ENCODE measurements at places on chromosomes 3 and 15. TPM values are rescaled to one million over a fixed set of nuclear protein-coding genes. Genes with fewer than 3 reads are reported as not detected.

SPINK8 gene
- not detected for total RNA-seq

KLHL40 gene
- not detected for total RNA-seq

ZBED2 gene
- 0.84 TPM for total RNA-seq

BLM gene
- 0.49 TPM for total RNA-seq

FAM98B gene
- total RNA-seq, result 13.4 TPM

TFG gene
- 67.1 TPM for total RNA-seq

RBP2 gene
- not detected for total RNA-seq

SKOR1 gene
- total RNA-seq, result not detected

SUCNR1 gene
- 1.2 TPM for total RNA-seq

CTXN2 gene
- total RNA-seq, result not detected

SLMAP gene
- total RNA-seq, result 56.0 TPM

MAP4 gene
- 120 TPM for total RNA-seq

DNAH1 gene
- 5.9 TPM for total RNA-seq

LMAN1L gene
- total RNA-seq, result not detected

GJD2 gene
- not detected for total RNA-seq

CHRD gene
- 4.0 TPM for total RNA-seq

MESP2 gene
- total RNA-seq, result 0.45 TPM

MORC1 gene
- total RNA-seq, result not detected

ISLR gene
- 23.4 TPM for total RNA-seq

RASGRP1 gene
- total RNA-seq, result 23.1 TPM

CD96 gene
- 0.55 TPM for total RNA-seq

GPR87 gene
- 45.5 TPM for total RNA-seq

SLC33A1 gene
- 26.3 TPM for total RNA-seq

SCN5A gene
- total RNA-seq, result 0.39 TPM

EPHA6 gene
- total RNA-seq, result not detected

CADM2 gene
- total RNA-seq, result 0.84 TPM

TBL1XR1 gene
- 91.1 TPM for total RNA-seq

GRK7 gene
- not detected for total RNA-seq

AHSG gene
- total RNA-seq, result not detected

KBTBD12 gene
- total RNA-seq, result not detected

FHIT gene
- 5.6 TPM for total RNA-seq

CCR3 gene
- total RNA-seq, result 2.5 TPM
